ENCODE measurements at places on chromosomes 13 and 19. TPM values are rescaled to one million over a fixed set of nuclear protein-coding genes. Genes with fewer than 3 reads are reported as not detected.

CCDC70 gene
- not detected for total RNA-seq

ZNF284 gene
- 0.36 TPM for total RNA-seq

NAA16 gene
- 9.6 TPM for total RNA-seq

SNAPC2 gene
- 7.9 TPM for total RNA-seq

ATP8B3 gene
- total RNA-seq: 1.8 TPM

PODNL1 gene
- 8.5 TPM for total RNA-seq

PSG3 gene
- total RNA-seq: not detected

ZNF787 gene
- 24.4 TPM for total RNA-seq

ZNF724 gene
- total RNA-seq: 2.6 TPM

PLIN5 gene
- total RNA-seq: 2.4 TPM

ANGPTL8 gene
- total RNA-seq: not detected

GARIN5A gene
- 1.1 TPM for total RNA-seq

SPPL2B gene
- 18.8 TPM for total RNA-seq

TIMM50 gene
- total RNA-seq: 55.6 TPM

ETHE1 gene
- total RNA-seq: 81.9 TPM
